ENCODE measurements at places on chromosomes 6 and 20.

DNA sequence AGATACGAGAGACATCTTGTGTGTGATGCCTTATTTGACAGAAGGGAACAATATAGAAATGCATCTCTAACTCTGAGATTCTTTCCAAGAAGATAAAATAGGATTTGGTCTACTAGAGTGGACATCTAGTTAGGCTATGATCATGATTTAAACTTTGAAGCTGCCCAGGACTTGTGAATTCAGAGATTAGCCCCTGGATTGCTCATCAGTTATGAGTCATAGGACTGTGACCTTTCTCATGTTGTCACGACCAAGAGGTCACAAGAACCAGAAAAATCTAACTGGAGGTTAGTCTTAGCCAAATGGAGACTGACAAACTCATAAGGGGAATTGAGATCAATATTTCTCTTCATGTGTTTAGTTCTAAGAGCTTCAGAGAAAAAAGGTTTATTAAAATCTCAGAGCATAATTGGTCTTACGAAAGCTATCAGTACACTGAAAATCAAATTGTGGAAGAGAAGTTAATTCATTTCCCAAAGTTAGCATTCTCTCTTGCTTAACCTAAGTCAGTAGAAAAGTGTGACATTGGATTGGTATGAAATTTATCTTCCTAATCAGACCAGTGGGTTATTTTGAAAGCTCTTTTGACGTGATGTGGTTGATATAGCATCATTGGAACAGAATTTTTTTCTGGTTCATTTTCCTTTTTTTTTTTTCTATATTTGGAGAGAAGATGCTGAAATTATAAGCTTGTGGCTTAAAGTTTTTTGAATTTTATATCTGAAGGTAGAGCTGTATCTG is 245.7 kb downstream of the RNF144B start:
- H3K27ac ChIP-seq, result no peak overlapping the region
- DNase-seq, result no peak
- no peaks in the 10 kb centered on the region for H3K27me3 ChIP-seq
- H3K36me3 ChIP-seq, result no peaks in the 10 kb centered on the region
- no peaks in the 10 kb centered on the region for H3K4me1 ChIP-seq

DNA sequence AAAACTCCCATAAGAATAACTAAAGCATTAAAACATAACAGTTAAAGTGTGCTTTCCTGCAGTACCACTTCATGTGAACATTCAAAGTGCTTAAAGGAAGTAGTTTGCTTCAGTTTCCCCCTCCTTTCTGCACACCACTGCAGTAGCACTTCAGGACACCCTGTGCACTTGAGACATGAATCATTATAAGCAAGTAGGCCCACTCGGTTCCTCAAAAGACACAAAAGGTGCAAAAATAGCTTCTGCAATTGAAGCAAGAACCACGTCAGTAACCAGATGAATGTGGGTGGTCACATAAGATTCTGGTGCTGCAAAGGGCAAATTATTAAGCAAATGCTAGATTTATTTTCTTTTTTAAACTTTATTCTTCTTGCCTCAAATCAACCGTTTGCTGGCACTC is 160.6 kb downstream of the HIVEP2 start:
- no peak overlapping the region for H3K27ac ChIP-seq
- H3K36me3 ChIP-seq, result peaks cover 12% of the 10 kb centered on the region
- H3K27me3 ChIP-seq, result no peaks in the 10 kb centered on the region
- no peak overlapping the region for H3K4me3 ChIP-seq

DNA sequence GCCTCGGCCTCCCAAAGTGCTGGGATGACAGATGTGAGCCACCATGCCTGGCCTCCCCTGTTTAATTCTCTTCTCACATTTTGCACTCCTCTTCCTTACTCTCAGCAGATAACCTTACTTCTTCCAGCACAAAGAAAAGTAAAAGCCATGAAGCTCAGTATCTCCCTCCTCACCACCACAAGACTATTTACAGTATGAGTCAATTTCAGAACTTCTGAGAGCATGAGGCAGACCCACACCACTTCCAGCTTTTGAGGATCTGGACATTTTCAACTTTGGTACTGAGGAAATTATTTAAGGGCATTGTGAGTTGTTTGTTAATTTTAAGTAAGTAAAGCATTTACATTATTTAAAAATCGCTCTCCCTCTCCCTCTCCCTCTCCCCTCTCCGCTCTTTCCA is 8.0 kb upstream of the SNX3 start:
- H3K27me3 ChIP-seq, result no peaks in the 10 kb centered on the region
- no peak overlapping the region for H3K4me3 ChIP-seq
- H3K36me3 ChIP-seq, result no peaks in the 10 kb centered on the region
- DNase-seq, result no peak
- no peak overlapping the region for H3K27ac ChIP-seq

DNA sequence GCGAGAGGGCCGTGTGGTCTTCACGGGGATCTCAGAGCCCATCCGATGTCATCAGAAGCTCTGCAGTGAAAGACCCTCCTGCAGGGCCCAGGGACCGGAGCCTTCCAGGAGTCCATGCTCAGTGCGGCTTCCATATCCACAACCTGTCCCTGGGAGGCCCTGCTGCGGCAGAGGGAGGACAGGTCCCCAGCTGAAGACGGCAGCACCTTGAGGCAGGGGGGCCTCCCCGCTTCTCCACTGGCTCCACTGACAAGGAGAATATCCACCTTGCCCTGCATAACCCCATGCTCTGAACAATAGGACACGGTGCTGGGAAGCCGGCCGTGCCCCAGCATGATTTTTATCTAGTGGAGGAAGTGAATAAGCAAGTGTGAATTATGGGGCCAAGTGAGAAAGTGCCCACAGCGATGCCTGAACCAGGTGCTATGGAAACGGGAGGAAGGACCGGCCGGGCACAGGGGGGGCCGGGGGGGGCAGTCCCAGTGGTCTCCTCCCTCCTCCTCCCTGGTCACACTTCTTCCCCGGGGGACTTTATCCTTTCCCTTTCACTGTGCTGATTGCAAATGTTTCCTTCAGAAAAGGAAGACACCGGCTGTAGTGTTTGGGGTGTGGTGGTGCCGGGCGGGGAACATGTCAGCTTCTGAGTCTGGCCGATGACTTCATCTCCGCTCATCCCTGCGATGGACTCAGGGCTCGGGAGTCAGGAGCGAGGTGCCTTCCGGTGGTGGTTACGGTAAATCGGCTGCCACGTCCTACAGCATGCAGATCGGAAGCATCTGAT is 225.1 kb downstream of the ERMARD start:
- no peaks in the 10 kb centered on the region for H3K36me3 ChIP-seq
- no peak overlapping the region for H3K27ac ChIP-seq
- no peak overlapping the region for H3K4me3 ChIP-seq
- DNase-seq, result no peak

DNA sequence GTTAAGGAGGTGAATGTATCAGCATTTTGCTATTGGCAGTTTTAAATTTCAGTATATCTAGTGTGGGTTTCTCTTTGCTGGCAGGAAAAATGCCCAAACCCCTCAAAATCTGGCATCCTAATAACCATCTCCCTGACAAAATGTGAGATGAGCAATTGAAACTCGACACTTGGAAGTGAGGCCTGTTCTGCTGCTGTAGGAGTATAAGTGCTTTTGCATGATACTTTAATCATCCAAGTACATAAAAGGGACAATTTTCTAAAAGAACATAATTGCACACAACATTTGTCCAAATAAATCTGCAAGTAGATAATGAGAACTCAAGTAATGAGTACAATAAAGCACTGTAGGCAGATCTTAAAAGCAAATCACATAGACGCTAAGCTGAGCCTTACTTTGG is 36.5 kb downstream of the LAMP5 start:
- H3K36me3 ChIP-seq, result no peaks in the 10 kb centered on the region
- no peak overlapping the region for H3K27ac ChIP-seq
- DNase-seq, result no peak
- H3K27me3 ChIP-seq, result no peaks in the 10 kb centered on the region

- peaks cover 71% of the 10 kb centered on the region for H3K36me3 ChIP-seq
- H3K4me1 ChIP-seq, result no peaks in the 10 kb centered on the region
- DNase-seq, result no peak
- H3K27me3 ChIP-seq, result no peaks in the 10 kb centered on the region
- H3K27ac ChIP-seq, result no peak overlapping the region
Observed at GRCh38 chr20:32847964-32848363, 10.8 kb upstream of the EFCAB8 start.

GRCh38 chr20:54626126-54626525 is 150.7 kb downstream of the DOK5 start:
- no peaks in the 10 kb centered on the region for H3K4me1 ChIP-seq
- no peak overlapping the region for H3K27ac ChIP-seq
- H3K4me3 ChIP-seq, result no peak overlapping the region
- no peaks in the 10 kb centered on the region for H3K36me3 ChIP-seq

DNA sequence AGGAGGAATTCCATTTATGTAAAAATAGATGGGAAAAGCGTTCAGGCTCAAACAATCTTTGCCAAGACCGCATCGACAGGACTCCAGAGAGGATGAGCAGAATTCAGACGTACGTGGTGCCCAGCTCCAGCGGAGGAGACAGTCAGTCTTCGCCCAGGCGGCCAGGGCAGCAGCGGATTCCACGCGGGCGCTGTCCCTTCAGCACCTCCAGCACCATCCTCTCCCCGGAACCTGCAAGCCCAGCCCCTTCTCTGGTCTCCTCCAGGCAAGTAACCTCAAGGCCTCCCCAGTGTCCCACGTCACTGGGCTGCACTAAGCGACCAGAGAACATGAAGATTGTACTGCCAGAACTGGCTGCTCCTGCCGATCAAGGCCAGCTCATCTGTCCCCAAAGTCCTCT is 2.8 kb upstream of the KCNQ2 start:
- no peak overlapping the region for H3K4me3 ChIP-seq
- H3K27me3 ChIP-seq, result peaks cover 49% of the 10 kb centered on the region
- H3K36me3 ChIP-seq, result no peaks in the 10 kb centered on the region
- no peak for DNase-seq
- peaks cover 13% of the 10 kb centered on the region for H3K4me1 ChIP-seq

DNA sequence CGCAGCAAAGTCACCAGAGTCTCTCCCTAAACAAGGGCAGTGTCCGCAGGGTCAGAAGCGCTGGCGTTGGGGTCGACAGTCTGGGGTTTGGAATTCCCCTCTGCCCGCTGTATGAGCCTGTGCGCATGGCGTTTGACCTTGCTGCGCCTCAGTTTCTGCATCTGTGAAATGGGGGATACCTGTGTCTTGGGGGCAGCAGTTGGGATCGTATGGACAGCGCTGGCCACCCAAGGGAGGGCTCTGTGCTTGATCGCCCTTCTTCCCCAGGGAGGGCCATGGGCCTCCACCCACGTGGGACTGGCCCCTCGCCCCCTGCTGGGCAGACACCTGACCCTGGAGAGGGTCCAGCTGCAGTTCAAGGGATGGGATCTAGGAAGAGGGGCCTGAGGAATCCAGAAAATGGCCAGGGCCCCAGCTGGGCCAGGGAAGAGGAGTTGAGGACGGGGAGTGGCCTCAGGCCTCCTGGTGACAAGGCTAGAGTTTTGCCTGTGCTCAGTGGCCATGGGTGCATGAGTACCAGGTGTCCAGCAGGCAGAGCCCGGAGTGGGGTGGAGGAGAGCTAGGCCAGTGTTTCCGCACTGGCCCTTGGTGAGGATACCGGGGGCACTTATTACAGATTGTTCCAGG is 26.4 kb upstream of the PHACTR3 start:
- no peaks in the 10 kb centered on the region for H3K4me1 ChIP-seq
- no peaks in the 10 kb centered on the region for H3K27me3 ChIP-seq
- H3K4me3 ChIP-seq, result no peak overlapping the region
- no peak overlapping the region for H3K27ac ChIP-seq
- no peaks in the 10 kb centered on the region for H3K36me3 ChIP-seq
- DNase-seq, result no peak

GRCh38 chr20:40711079-40711478 is 22.0 kb upstream of the MAFB start:
- DNase-seq, result no peak
- H3K4me1 ChIP-seq, result no peaks in the 10 kb centered on the region
- no peaks in the 10 kb centered on the region for H3K27me3 ChIP-seq
- no peaks in the 10 kb centered on the region for H3K36me3 ChIP-seq
- H3K27ac ChIP-seq, result no peak overlapping the region

- H3K4me3 ChIP-seq, result peak within 1 kb of the TSS; percentile 87
- H3K27ac ChIP-seq, result peak within 1 kb of the TSS; percentile 67
- H3K4me1 ChIP-seq, result peaks cover 5% of the 10 kb centered on the region
- DNase-seq, result peak; percentile 15
Observed at GRCh38 chr6:78867370-78868040, at the start of gene IRAK1BP1. Gene IRAK1BP1, plus strand, starts transcription at chr6:78867551. Its CDS starts 26 bp downstream, at chr6:78867577.

GRCh38 chr20:41738604-41739206 is 120.5 kb upstream of the CHD6 start:
- H3K4me1 ChIP-seq, result no peaks in the 10 kb centered on the region
- H3K4me3 ChIP-seq, result no peak overlapping the region
- no peak overlapping the region for H3K27ac ChIP-seq
- no peaks in the 10 kb centered on the region for H3K36me3 ChIP-seq

DNA sequence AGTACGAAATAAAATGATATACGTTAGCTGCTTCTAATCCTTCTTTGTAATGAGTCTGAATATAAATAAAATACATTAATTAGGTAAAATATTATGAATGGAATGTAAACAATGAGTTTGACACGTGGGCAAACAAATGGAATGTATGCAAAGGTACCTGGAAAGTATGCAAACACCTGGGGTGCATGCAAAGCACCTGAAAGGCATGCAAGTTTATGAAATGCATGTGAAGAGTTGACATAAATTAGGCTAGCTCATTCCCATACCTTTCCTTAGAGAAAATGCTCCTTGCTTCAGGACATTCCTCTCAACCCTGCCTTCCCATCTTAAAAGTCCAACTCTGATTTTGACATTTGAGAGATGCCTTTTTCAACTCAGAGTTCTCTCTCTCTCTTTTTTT is 140.9 kb downstream of the EDN1 start:
- H3K27ac ChIP-seq, result no peak overlapping the region
- no peak for DNase-seq
- no peaks in the 10 kb centered on the region for H3K4me1 ChIP-seq
- H3K36me3 ChIP-seq, result no peaks in the 10 kb centered on the region
- H3K27me3 ChIP-seq, result no peaks in the 10 kb centered on the region
- no peak overlapping the region for H3K4me3 ChIP-seq

DNA sequence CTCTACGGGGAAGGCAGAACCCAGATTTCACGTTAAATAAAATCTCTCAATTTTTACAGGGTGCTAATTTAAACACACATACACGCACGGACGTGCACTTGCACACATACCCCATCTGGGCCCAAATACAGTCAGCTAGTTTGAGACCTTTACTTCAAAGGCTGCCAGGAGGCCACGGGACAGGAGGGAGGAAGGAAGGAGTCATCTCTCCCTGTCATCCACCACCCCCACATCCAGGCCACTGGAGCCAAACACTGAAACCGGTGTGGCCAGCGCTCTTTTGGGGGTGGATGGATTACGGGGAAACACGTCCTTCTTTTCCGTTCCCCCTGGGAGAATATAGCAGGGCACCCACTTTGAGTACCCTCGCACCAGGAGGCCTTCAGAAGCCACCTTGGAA is 60.1 kb downstream of the ZNF831 start:
- H3K27me3 ChIP-seq, result no peaks in the 10 kb centered on the region
- peaks cover 11% of the 10 kb centered on the region for H3K4me1 ChIP-seq
- DNase-seq, result no peak
- no peak overlapping the region for H3K27ac ChIP-seq
- H3K4me3 ChIP-seq, result no peak overlapping the region

DNA sequence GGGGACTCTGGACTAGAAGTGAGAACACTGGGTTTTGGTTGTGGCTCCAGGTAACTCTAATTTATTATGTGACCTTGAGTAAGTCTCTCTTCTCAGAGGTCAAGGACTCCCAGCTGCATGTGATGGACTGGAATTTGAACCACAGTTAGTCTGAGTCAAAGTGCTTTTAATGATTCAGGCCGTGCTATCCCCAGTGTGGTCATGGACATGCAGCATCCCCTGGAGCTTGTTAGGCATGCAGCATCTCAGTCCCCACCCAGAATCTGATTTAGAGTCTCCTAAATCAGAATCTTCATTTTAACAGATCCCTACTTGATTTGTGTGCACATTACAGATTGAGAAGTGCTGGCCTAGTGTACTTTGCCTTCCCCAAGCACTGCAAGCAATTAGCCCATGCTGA is 74.2 kb downstream of the TOX2 start:
- no peaks in the 10 kb centered on the region for H3K27me3 ChIP-seq
- no peak for DNase-seq
- no peaks in the 10 kb centered on the region for H3K4me1 ChIP-seq
- H3K4me3 ChIP-seq, result no peak overlapping the region
- H3K27ac ChIP-seq, result no peak overlapping the region
